ENCODE measurements at places on chromosomes 7 and 10. TPM values are rescaled to one million over a fixed set of nuclear protein-coding genes. Genes with fewer than 3 reads are reported as not detected.

Gene ANKRD22
- 7.2 TPM for total RNA-seq

Gene C10orf105
- 0.20 TPM for total RNA-seq

Gene LIPF
- not detected for total RNA-seq

Gene PRPS1L1
- total RNA-seq, result not detected

Gene WIPF3
- total RNA-seq, result 0.10 TPM

Gene SCART1
- total RNA-seq, result 2.2 TPM

Data from HT-29 (cell line).